ENCODE measurements at places on chromosomes 2 and 18.

DNA sequence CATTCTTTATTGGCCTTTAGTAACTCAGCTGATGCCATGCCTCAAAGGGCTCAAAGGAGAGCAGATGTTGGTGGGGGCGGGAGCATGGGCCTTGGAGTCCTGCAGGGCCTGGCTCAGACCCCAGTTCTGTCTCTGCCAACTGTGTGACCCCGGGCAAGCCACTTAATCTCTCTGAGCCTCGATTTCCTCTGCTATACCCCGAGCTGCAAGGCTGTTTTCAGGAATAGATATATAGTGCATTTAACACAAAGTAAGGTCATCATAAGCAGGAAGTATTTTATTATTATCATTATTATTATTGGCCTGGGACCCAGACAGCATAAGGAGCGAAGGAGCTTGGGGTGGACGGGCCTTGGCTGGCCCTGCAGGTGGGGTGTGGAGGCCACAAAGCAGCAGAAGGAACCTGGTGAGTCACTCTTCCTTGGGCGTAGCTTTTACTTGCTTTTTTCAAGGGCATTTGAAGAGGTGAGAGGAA, 162.7 kb downstream of the INHBB start:
- no peak for DNase-seq

- no peak for DNase-seq
Observed at GRCh38 chr2:108079736-108080135, 93.4 kb downstream of the SLC5A7 start.

GRCh38 chr2:225425284-225425683, 25.8 kb downstream of the NYAP2 start:
- no peak for DNase-seq

DNA sequence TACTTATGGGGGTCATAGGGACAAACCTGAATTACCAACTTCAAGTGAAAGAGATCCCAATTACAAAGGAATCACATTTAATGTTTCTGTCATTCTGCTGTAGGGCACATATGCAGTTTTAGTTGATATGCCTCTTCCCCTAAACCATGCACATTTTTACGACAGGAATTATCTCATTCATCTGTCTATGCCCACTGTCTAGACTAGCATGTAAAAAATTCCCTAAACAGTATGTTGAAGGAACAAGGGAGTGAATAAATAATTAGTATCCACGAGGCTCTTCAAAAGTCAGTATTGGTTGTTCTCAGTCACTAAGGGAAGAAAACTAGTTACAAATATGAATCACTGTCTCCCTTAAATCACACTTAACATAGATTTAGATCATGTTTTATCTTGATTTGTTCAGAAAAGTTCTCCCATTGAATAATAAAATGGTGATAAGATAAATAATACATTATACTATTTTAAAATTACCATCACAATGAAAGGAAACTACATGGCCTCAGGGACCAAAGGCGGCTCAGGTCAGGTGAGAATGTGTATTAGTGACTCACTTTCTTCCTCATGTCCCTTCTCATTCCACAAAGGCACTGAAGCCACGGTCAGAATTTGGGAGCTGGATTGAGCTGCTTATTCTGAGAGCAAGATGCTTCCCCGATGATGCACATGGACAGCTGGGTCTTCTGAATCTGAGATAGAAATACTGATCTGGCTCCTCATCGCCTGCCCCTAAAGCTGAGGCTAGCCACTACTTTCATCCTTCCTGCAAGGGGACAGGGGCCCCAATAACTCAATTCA, 29.1 kb downstream of the DYM start:
- DNase-seq: no peak

DNA sequence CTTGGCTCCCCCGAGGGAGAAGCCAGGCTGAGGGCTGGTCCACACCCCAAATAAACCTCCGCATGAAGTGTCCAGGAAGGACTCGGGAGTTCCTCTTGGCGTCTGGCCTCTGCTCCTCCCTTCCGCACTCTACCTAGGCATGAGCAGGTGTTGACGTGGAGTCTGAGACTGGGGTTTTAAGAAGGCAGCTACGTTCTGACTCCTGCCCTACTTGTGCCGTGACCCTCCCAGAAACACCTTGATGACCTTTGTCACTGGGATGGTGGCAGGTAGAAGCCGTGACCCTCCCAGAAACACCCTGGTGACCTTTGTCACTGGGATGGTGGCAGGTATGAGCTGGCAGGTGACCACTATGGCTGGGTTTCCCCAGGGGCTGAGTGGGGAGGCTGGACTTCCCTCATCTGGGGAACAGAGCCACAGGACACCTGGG, 54.8 kb downstream of the HS6ST1 start:
- no peak for DNase-seq

GRCh38 chr2:225598426-225598825, 198.9 kb downstream of the NYAP2 start:
- DNase-seq: no peak

GRCh38 chr2:54939446-54940118, 110.7 kb downstream of the RTN4 start:
- DNase-seq: no peak

- no peak for DNase-seq
Observed at GRCh38 chr2:199014226-199014625, 443.5 kb downstream of the SATB2 start.

DNA sequence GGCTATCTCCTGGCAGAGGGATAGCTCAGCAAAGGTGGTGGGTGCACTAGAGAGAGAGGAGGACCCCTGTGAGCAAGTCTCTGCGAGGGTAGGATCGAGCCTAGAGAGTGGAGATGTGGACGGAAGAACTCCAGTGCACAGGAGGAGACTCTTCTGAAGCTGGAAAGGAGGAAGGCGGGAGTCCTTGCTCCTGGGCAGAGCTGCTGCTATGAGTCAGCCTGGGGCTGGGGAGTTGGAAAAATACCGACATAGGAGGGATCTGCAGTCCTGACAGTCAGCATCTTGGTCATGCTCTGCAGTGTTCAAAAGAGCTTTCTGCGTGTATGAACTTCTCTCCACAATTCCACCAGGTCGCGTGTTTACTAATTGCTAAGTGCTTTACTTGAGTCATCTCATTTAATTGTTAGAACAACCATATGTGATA, 233.8 kb downstream of the LDLRAD4 start:
- no peak for DNase-seq

DNA sequence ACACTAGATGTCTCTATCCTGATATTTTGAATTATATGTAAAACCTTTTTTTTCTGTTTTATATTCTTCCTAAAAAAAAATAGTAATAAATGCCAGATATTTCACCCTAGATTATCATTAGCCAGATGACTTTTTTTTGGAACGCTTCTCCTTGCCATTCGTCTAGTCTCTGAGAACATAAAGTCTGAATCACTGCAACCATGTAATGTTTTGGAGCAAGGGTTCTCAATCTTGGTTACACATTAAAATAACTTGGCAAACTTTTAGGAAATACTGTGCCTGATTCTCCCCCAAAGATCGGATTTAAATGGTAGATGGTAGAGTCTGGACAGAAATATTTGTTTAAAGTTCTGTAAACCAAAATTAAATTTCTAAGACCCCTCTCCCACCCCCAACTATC, 21.0 kb downstream of the SLC25A52 start:
- no peak for DNase-seq

GRCh38 chr2:208713066-208713745, 306.6 kb downstream of the PTH2R start:
- no peak for DNase-seq

DNA sequence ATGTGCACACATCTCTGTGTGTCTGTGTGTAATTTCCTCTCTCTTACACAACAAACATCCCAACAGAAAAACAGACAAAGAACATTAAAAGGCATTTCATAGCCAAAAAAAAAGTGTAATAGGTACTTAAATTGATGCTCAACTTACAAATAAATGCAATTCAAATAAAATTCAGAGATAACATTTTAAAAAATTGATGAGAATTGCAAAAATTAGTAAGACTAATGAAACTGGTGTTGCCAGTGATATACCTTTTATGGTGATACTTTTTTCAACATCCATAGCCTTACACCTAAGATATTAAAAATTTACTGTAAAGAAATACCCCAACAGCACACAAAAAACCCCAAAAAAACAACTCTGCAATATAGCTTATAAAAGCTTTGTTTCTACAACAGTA, 76.0 kb downstream of the SS18 start:
- DNase-seq: no peak

DNA sequence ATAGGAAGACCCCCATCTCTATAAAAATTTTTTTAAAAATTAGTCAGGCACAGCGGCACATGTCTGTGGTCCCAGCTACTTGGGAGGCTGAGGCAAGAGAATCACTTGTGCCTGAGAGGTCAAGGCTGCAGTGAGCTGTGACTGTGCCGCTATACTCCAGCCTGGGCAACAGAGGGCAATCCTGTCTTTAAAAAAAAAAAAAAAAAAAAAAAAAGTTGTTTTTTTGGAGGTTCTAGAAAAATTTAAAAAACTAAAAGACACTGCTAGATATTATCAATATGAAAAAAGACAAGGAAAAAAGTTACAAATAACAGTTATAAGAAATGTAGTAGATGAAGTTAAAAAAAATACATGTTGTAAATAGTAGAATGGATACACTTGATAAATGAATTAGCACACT, 56.1 kb upstream of the C2orf15 start:
- no peak for DNase-seq

DNA sequence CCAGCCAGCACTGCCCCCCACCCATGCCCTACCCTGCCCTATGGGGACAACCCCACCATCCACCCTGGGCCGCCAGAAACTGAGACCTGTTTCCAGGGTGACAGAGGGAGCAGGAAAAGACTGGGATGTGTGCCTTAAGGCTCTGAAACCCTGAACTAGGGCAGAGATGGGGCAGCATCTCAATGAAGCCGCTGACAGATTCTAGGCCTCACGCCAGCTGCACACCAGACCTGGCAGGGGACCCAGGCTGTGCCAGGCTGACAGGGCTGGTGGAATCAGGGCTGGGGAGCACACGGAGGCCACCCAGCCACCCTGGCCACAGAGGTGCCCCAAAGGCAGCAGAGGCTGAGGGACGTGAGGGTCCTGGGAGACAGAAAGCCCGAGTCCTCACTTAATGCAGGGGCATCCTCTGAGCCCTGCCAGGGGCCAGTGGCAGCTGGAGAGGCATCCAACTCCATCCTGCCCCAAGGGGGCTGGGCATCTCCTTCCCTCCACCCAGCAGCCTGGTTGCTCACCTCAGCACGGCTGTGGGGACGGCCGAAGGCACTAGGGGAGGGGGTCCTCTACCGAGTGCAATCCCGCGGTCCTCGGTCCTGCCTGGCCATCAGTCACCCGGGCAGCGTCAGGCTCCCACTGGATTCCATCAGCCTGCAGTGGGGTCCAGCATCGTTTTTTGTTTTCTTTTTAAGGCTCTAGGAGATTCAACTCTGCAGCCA, 169.2 kb downstream of the ZFP36L2 start:
- no peak for DNase-seq
